Activated T-cell treated with anti-CD3 and anti-CD28 coated beads for 48 hours (primary cell): ENCODE measurements at places on chromosomes 6 and 20.

DNA sequence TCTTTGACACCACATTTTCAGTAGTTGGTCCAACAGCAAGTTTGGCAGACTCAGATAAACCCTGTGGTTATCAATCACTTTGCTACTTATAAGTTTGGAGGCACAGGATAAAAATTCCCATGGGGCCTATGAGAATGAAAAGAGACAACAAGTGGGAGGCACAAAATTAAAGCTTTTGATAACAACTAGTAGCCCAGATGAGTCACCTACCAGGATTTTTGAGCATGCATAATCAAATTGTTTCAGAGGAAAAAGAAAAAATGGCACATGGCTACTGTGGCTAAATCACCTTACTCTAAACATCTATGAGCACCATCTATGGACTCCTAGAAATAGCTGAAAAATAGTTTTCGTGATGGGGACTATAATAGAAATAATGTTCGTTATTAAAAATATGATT lies 40.8 kb upstream of the BMP5 start:
- no peak for DNase-seq

DNA sequence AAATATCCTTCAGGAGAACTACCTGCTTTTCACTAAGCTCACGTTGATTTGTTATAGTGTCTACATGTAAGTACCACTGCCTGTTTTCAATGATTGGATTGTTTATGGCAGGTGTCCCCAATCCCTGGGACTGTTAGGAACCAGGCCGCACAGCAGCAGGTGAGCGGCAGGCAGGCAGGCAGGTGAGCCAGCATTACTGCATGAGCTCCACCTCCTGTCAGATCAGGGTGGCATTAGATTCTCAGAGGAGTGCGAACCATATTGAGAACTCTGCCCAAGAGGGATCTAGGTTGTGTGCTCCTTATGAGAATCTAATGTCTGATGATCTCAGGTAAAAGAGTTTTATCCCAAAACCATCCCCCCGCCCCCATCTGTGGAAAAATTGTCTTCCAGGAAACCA lies 303.3 kb downstream of the EYA4 start:
- no peak for DNase-seq

DNA sequence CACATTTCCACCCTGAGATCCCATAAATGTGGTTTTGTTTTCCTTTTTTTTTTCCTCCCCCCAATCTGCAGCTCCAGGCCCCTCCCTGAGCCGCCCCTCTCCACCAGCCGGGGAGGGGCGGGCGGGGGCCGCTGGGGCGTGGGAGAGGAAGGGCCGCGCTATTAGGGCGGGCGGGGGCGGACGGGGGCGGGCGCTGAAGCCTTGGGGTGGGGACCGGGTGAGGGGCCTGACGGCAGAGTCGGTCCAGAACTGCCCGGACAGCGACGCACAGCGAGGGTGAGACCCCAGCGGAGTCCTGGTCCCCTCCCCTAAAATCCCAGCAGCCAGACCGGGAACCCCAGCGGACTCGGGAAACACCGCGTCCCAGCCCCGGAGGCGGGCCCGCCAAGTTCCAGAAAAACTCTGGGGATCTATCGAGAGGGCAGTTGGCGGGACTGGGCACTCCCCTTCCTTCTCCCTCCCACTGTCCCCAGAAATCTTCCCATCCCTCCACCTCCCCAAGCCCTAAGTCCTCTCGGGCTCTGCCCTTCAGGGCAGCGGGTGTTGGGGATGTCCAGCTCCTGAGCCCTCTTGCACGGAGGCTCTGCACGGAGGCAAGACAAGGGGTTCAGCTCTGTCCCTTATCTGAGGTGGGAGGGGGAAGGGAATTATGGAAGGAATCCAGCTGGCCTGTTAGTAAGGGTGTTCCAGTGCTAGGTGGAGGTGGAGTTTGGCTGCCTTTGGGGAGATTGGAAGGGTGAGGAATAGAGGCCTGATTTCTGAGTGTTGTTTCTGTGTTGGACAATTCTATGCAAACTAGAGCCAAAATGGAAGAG lies at the start of gene PRICKLE4:
TSS of gene PRICKLE4 (plus strand) at position 232 of the 815 bp plus-strand sequence. CDS start 2,692 bp downstream, outside the sequence.
- no peak for DNase-seq

GRCh38 chr20:49568278-49569151 lies 578 bp upstream of the PTGIS start:
- DNase-seq, result no peak

DNA sequence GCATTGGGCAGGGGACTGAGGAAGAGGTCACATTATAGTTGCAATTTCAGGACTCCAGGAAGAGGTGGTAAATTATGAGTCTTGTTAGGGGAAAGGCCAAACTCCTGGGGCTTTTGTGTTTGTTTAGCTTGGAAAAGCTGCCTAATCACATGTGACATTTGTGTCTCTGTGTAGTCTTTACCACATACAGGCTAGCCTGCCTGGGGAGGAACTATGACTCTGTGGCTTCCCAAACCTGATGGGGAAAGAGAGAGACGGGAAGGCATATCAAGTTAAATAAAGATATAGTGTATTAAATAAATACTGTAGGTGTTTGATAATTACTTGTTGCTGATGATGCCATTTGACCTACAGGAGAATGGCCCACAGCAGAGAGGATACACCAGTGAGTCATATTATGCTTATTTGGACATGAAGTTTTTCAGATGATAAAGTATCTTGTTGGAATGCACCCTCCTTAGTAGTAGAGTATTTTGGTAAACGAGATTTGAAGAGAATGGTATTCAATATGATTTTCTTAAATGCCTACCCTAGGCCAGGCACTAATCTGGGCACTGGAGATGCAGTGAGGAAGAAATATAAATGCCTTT lies 4.0 kb downstream of the BLTP3A start:
- no peak for DNase-seq

- DNase-seq, result no peak
Observed at GRCh38 chr6:45728674-45729073, 287.0 kb downstream of the CLIC5 start.

- DNase-seq, result no peak
Observed at GRCh38 chr6:136158387-136158821, 91.7 kb downstream of the MTFR2 start.

- DNase-seq, result no peak
Observed at GRCh38 chr20:8782804-8783203, 286.1 kb upstream of the PLCB4 start.

- no peak for DNase-seq
Observed at GRCh38 chr20:4875578-4876067, 125.7 kb downstream of the SLC23A2 start.

DNA sequence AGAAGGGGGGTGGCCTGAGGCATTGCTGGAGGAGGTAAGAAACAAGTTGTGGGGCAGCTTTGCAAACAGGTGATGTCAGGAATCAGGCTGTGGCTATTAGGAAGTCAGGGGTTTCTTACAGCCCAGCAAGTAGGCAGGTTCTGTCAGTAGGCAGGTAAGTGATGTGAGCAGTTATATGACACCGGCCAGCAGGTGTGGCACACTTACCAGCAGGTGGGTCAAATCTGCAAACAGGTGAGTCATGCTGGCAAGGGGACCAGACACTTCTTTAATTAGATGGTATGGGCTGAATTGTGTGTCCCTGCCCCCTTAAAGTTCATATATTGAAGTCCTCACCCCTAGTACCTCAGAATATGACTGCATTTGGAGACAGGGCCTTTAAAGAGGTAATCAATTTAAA lies 16.4 kb upstream of the ENPP4 start:
- no peak for DNase-seq

- no peak for DNase-seq
Observed at GRCh38 chr6:159357211-159357915, 188.2 kb downstream of the FNDC1 start.

- DNase-seq, result no peak
Observed at GRCh38 chr20:47066484-47067270, 172.0 kb downstream of the EYA2 start.

DNA sequence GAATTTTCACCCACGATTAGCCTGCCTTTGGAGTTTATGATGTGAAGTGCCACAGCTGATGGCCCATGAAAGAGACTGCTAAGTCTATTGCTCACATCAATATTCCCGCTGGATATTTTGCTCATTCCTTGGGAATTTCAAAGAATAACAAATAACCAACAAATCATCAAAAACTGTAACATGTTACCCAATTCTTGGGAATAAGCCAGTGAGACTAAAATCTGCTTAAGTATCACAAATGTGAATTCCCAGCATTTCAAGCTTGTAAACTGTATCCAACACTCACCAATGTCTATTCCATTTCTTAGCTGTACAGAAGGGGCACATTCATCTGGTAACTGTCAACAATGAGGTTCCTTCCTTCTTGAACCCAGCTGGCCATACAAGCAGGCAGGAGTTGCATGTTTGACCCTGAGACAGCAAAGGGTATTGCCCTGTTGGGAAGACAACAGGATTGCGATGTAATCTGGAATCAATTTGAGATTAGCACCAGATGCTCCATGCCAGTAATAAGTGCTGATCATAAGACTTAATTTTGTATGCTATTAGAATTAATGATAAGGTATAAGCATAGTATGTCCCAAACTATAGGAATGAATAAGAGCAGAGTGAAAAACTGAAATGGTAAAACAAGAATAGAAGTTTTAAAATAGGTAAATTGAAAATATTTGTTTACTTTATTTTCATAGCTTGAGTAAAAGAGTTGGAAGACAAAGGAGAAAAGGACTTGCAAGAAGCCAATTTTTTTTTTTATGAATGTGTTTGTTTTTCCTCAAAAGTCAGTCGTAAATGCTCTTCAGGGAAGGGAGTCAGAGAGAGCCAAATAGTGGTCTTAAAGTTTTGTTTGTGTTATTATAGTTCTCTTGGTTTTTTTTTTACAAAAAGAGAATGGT lies 58.8 kb downstream of the RSPO3 start:
- no peak for DNase-seq

DNA sequence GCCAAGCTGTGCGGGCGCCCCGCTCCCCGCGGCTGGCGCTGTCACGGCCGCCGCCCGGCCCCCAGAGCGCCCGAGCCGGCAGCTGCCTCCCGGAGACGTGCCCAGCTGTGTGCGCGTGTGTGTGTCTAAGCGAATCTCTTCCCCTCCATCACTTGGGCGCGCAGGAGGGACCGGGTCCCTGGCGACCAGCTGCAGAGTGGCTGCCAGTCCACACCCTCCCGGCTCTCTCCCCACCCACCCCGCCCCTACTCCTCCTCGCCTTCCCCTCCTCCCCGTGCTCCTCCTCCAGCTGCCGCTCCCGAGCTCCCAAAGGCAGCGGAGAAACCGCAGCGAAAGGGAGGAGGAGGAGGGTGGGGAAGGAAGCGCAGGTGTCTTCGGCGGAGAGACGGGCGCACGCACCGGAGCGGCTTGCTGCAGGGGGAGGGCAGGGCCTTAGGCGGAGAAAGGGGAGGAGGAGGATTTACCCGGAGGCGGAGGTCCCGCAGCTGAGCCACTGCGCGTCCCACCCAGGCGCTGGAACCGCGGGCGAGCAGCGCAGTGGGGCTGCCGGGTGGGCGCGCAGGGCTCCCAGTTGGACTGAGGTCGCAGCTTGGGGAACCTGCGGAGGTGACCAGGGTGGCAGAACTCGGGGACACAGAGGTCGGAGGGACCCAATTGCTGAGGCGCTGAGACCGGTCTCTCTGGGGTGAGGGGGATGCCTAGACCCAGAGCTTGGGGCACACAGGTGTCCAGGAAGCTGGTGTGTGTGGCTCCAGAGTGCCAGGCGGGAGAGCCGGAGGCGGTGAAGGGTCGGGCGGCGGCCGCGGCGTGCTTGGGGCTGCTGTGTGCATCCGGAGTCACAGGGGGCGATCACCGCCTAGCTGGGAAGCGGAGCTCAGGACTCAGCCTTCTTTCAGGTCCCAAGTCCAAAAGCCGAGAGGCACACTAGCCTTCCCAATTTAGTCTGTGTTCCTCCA lies at the start of gene HS3ST5:
TSS of gene HS3ST5 (minus strand) at position 198 of the 956 bp plus-strand sequence. CDS start 280,178 bp downstream, outside the sequence.
- DNase-seq, result no peak

GRCh38 chr6:157997893-157998608 lies 16.4 kb downstream of the SYNJ2 start:
- no peak for DNase-seq

- no peak for DNase-seq
Observed at GRCh38 chr6:122286512-122286911, 112.9 kb upstream of the HSF2 start.

GRCh38 chr20:15406072-15406471 lies 1068.7 kb upstream of the FLRT3 start:
- DNase-seq, result no peak

- no peak for DNase-seq
Observed at GRCh38 chr6:56246881-56247653, at the start of gene COL21A1. TSS of gene COL21A1 (minus strand) at chr6:56247580. CDS start at chr6:56182618, 64,962 bp downstream.

- no peak for DNase-seq
Observed at GRCh38 chr20:10225439-10226060, 6.9 kb downstream of the SNAP25 start.

DNA sequence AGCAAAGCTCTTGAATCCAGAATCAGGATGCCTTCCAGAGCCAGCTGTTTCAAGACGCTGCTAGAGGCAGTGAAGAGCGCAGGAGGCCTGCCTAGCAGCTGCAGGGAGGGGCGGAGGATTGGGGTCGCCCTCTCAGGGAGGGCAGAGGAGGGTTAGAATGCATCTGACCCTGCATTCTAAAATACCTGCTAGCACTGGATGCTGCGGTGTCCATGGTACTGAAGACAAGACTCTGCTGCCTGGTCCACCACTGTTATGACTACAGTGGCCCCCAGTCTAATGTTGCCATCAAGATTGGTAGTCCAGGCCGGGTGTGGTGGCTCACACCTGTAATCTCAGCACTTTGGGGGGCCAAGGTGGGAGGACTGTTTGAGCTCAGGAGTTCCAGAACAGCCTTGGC lies 193.7 kb upstream of the PROKR2 start:
- DNase-seq, result no peak

DNA sequence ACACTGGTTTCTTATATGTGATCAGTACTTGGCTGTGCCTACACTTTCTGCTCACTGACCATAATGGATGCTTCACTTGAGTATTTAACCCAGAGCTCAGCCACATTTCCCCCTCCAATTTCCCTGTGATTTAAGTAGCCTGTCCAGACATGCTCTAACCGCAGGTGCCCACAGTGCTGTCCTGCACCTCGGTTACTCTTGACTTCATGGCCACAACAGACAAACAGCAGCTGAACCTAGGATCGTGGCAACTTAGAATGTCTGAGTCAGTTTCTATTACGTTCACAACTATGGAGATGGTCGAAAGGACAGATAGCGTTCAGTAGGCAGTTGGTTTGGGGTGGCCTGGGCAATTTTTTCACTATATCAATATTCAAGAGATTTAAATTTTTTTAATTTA lies 306.9 kb upstream of the SGK1 start:
- DNase-seq, result no peak

DNA sequence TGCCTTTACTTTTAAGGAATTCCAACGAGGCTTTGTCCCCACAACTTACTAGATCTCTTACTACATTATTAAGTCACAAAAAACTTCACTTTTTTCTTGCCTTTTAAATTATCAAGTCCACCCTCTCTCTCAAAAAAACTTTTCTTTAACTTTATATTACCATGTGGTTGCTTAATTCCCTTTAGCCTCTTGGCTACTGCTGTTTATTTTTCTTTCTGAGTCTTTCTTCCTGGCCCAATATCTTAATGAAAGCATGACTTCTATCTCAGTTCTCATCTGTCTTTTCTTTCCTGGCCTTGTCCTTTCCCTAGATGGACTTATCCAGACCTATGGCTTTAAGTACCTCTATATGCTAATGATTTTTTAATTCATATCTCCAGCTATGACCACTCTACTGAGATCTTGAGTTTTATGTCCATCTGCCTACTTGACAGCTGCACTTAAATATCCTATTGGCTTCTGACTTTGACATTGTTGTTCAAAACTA lies 710.5 kb downstream of the RFPL4B start:
- no peak for DNase-seq
